ENCODE measurements at places on chromosomes 16 and 17.
A peak's percentile ranks its signal among the peaks of the same experiment; 100 is the strongest.

DNA sequence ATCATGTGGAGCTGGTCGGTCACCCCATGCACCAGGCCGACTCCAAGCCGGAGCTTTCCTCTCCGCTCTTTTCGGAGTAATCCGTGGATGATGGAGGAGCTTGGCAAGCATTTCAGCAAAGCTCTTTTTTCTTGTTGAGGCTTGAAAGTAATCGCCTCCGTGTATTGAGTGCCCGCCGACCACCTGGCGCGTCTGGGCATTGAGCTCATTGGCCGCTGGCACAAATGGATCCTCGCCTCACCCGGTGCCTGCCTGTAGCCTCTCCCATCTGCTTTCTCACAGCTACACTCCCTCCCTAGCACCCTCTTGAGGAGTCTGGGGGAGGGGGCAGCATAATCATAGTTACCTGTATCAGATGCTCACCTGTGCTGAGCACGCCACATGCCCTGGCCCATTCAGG, 148.9 kb downstream of the CMIP start:
- DNase-seq, result no peak

- DNase-seq, result no peak
Measured at GRCh38 chr17:57559634-57560318, 185.3 kb downstream of the CCDC182 start.

DNA sequence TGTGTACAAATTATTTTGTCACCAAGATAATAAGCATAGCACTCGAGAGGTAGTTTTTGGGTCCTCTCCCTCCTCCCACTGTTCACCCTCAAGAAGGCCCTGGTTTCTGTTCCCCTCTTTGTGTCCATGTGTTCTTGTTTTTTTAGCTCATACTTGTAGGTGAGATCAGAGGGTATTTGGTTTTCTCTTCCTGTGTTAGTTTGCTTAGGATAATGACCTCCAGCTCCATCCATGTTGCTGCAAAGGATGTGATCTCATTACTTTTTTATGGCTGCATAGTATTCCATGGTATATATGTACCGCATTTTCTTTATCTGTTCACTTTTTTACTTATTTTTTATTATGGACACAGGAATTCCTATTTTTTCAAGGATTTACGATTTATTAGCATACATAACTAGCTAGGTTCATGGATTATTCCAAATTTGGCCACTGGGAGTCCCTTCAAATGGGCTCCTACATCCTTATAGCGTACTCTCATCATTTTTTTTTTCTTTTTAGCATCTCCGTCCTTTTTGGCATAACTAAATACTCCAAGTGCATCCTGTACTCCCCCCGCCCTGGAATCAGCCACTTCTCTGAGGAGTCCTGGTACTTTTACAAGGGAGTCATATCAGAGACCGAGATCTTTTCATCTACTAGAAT, 7.3 kb downstream of the TADA2A start:
- DNase-seq, result no peak

DNA sequence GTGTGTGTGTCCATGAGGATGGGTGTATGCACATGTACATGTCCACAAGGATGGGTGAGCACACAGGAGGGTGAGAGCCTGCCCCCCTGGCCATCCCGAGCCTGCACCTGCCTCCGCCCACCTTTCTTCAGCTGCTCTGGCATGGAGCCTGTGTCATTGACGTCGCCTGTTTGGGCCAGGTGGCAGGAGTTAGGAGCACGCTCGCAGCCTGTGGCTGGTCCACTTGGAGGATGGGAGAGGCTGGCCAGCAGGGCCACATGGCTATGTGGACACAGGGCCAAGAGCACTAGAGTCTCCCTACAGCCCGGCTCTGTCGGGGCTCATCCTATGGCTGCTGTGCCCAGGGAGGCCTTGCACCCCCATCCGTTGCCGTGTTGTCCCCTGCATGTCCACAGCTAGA, 21.4 kb downstream of the BAHCC1 start:
- DNase-seq, result no peak

DNA sequence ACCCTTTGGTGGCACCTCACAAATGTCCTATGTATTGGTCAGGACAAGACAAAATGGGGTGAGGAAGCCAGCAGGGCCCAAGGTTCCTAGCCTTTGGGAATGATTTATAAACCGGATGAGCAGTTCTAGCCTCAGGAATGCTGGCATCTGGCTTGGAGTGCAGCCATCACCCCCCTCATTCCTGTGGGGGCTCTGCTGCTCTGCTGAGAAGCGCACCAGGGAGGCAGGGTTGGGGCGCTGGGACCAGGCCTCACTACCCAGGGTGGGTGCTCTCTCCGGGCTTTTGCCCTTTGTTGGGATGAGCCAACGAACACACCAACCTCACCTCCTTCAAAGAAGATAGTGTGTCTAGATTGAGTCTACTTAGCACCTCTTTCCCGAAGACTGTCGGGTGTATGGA, 39.2 kb downstream of the TMEM11 start:
- DNase-seq, result peak; percentile 3

DNA sequence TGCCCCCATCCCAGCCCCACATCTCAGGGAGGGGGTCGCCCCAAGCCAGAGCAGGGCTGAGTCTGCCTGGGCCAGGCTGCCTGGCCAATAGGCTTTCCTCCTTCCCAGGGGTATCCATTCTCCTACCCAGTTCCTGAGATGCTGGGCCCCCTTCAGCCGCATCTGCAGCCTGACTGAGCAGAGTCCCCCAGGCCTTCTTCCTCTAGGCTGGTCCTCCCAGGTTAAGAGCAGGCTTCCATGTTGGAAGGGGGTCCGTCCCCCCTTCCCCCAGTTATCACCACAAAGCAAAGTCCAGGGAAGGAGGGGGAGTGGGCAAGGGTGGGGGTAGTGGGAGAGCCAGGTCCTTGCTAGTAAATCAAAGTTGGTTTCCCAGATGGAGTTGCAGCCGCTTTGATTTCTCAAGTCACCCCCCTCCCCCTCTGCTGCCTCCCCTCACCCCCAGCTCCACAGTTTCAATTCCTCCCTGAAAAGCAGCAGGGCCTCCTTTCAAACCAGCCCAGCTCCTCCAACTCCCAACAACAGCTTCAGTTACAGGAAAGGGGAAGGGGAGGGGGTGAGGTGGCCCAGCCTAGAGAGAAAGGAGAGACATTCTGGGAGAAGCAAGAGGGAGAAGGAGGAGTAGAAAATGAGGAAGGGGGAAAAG, 9.5 kb upstream of the FZD2 start:
- no peak for DNase-seq

DNA sequence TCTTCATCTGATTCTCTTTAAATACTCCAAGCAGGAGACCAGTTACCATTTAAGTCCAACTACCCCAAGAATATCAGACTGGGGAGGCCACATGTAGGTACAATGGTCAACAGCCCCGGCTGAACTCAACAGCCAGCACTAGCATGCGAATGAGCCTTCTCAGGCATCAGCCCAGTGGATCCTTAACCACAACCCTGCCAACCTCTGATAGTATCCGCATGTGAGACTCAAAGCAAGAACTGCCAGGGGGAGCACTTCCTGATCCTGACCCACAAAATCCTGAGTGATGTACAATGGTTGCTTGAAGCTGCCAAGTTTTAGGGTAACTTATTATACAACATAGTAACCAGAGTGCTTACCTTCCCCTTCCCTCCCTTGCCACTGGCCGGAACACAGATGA, 4.0 kb downstream of the PYY start:
- DNase-seq, result no peak

DNA sequence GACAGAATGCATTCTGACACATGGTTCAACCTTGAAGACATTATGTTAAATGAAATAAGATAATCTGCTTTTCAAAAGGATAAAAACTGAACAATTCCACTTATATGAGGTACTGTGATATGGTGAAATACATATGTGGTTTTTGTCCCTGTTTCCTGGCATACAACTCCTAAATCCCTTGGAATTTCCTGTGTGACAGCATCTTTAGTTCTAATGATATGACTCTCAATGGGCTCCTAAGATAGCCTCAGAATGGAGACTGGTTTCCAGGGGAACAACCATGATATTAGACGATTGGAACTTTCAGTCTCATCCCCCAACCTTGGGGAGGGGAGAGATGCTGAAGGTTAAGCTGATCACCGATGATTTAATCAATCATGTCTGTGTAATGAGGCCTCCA, 37.7 kb upstream of the PHLPP2 start:
- no peak for DNase-seq

Data from GM13976 (cell line).